ENCODE measurements at places on chromosomes 12 and 14.

DNA sequence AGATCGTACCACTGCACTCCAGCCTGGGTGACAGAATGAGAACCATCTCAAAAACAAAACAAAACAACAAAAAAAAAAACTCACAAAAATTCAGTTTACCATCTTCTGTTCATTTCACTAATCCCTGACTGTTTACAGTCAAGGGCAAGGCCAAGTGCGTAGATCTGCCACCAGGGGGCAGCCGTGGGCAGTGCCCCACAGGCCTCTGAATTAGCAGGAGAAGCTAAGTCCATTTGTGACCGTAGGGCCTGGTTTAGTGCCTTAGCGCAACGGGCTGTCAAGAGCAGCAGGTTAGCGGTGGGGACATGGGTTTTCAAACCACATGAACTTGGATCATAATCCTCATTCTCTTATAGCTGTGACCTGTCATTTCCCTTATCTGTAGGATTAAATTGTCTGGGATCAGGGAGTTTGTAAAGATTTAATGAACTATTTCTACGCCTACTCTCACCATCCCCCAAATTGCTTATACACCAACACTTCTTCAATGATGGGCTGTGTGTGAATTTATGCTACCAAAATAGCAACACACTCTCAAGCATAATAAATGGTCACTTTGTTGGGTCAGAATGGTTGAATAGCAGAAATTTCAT, 49.0 kb downstream of the KCTD10 start:
- DNase-seq, result peak; percentile 56

DNA sequence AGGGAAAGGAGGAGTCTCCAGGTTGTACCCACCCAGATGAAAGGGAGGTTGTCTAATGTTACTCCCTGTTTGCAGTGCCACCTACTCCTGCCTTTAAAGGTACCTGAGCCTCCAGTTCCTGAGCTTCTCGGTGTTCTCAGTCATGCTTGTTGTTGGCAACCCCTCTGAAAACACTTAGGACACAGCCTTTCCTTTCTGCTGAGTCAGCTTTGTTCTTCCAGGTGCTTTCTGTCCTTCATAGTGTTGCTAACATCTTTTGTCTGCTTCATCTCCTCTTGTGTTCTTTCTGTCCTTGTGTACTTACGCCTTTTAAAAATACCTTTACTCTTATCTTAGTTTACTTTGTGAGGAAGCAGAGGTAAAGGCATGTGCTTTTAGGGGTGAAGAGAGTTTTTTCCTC, 97.0 kb upstream of the NEDD1 start:
- no peak for DNase-seq

GRCh38 chr12:47820631-47821345, 1.1 kb upstream of the HDAC7 start:
- DNase-seq, result peak; percentile 11

DNA sequence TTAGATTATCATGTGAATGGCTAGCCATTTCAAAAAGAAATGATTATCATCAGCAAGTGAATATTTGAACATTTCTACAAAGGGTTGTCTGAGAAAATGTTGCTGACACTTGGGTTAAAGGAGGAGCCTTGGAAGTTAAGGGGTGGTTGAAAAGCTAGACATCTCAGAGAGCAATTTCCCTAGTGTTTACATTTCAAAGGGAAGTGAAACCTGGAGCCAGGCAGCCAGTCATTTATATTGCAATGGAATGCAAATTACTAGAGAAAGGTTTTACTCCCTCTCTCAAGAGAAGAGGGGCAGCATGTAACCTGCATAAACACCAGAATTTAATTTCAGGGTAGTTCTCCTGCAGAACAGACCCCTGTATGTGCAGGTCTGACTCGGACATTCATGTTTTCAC, 279.0 kb downstream of the SLC16A7 start:
- no peak for DNase-seq

- DNase-seq, result no peak
These were observed 8.2 kb downstream of the CAMKK2 start for GRCh38 chr12:121288158-121288845.

DNA sequence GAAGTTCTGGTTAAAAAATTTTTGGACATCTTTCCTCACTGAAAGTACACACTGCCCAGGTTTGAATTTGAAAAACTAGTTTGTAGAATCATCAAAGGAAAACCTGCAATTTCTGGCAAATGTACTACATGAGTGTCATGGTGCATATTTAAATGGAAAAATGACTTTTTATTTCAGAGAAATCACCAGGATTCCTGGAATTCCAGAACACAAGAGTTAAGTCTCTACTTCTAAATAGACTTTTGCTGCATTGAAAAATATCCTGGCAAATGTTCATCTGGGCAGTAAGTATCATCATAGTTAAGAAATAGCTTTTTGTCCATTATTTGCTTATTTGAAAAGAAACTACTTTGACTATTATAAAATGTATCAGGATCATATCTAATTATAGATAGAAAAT, 275.1 kb downstream of the PRKD1 start:
- DNase-seq, result no peak

GRCh38 chr12:31312431-31312830, 13.5 kb downstream of the SINHCAF start:
- DNase-seq, result no peak

DNA sequence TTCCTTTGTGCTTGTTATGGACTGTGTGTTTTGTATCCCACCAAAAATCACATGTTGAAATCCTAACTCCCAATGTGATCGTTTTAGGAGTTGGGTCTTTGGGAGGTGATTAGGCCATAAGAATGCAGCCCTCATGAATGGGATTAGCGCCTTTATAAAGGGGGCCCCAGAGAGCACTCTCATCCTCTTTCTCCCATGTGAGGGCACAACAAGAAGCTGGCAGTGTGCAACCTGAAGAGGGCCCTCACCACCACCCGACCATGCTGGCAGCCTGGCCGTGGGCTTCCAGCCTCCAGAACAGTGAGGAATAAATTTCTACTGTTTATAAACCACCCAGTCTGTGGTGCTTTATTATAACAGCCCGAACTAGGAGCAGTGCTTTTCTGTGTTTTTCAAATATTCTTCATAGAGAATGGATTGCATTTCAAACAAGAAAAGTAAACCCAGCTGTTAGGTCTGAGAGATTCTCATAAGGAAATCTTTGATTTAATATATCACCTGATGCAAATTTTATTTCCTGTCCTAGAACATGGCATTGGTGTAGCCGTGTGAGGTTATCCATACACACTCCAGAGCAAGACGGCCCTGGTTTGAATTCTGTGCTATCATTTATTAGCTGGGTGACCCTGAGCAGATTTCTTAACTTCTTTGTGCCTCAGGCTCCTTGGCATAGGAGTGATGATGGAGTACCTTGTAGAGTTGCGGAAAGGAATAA, 27.8 kb downstream of the HSPB8 start:
- DNase-seq, result no peak

DNA sequence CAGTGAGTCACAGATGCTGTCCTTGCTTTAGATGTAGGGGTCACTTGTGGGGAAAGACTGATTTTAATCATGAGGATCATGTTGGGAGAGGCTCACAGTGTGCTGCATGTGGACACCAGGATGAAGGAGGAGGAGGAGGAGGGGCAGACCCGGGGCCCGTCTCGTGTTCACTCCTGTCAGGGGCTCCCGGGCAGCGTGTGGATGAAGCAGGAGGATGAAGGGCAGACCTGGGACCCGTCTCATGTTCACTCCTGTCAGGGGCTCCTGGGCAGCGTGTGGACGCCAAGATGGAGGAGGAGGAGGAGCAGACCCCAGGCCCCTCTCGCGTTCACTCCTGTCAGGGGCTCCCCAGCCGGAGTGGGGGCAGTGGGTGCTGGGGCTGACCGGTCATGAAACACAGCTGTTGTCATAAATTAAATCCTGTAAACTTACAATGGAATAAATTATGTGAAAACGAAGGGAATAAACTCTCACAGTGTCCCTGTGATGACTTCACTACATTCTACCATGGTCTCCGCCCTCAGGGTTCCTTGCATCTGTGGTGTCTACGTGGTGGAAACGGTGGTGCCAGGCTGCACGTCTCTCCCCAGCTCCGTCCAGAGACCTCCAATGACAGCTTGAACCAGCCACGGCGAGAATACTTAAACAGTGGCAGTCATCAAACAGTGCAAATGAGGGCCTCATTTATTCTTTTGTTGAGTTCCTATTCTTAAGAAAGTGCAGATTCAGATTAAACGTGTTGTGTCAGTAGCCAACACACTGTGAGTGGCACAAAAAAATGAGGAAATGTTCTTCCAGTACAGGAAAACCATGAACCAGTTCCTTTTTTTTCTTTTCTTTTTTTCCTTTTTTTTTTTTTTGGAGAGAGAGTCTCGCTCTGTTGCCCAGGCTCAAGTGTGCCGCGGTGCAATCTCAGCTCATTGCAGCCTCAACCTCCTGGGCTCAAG, 37.7 kb upstream of the SFSWAP start:
- no peak for DNase-seq

Data from NCI-H146 (cell line).